ENCODE measurements at places on chromosomes 2 and 18.

- DNase-seq: no peak
Observed at GRCh38 chr2:164642946-164643555, 21.8 kb upstream of the GRB14 start.

DNA sequence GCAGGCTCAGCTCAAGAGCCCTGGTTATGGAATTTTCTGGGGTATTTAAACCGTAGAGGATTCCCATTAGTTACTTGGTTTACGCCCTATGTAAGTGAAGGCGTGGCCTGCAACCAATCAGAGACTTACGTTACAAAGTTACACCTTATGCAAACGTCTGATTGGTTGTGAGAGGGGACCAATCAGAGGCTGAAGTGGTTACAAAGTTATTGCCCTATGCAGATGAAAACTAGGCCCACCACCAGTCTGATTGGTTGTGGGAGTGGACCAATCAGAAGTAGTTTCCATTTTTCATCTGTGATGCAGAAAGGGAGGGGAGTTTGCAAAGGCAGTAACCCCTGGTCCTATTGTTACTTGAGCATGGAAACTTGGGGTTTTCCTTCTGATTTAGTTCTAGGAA, 49.1 kb downstream of the DLGAP1 start:
- no peak for DNase-seq

- no peak for DNase-seq
Observed at GRCh38 chr2:98472132-98472650, 27.5 kb downstream of the INPP4A start.

DNA sequence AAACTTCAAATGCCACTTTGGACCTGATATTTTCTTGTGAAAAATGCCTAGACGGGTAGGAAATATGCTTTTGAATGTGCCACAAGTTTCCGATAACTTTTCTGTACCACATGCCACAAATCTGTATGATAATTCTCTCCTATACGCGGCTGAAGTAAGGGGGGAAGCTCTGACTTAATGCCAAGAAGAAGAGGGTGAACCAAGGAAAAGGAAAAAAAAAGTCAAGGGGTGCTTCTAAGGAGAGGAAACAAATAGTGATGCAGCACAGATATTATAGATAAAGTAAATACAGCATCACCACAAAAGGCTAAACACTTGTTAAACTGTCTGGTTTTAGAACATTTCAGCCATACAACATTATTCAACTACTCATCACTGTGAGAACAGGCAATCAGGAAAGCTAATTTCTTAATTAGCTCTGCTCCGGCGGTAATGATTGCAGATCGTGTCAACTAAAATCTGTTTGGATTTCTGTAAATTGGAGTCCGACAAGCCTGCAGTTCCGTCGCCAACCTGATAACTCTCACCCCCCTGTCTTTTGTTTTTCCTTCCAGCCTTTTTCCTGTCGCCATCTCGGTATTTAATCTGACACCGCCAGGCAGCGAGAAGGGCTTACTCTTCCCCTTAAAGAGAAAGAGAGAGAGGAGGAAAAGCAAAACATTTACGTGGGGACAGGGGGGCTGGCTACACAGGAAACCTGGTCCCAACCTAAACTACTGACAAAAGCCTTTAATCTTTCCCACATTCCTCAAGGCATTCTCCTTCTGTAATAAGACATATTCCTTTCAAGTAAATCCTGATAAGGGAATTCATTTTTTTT, 67.5 kb downstream of the ZEB2 start:
- DNase-seq: no peak

- DNase-seq: no peak
Observed at GRCh38 chr2:115199966-115200365, 757.5 kb downstream of the DPP10 start.

GRCh38 chr2:19349911-19350677, 8.3 kb downstream of the OSR1 start:
- DNase-seq: no peak

DNA sequence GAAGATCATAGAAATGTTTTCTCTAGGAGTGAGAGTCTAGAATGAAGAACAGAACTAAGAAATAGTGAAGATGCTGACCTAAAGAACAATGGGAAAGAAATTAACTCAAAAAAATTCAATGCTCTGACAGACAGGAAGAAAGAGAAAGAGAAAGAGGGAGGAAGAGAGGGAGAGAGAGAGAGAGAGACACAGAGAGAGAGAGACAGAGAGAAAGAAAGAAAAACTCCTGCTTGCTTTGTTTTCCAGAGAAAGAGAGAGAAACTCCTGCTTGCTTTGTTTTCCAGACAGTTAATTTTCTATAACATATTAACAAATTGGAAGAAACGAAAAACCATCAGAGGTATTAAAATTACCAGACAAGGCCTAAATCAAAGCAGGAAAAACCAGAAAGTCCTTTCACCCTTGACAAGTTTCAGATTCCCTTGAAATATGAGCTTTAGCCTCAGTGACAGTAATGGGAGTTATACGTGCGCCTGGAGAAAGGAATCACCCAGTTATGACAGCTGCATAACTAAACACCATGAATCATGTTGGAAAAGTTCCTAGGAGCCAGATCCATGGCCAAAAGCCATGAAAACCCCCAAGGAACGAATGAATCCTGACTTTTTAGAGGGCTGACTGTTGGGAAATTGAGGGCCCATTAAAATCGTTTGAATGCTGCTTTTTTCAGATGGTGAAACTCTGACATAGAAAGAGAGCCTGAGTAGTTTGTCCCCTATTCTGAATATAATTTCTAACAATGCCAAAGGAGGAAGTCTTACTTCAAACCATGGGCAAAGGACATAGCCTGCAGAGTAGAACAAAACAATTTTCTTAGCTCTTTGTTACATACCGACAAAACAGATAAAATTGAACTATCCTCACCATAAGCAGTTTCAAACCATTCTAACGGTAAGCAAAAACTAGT, 228.6 kb upstream of the CHST9 start:
- no peak for DNase-seq

DNA sequence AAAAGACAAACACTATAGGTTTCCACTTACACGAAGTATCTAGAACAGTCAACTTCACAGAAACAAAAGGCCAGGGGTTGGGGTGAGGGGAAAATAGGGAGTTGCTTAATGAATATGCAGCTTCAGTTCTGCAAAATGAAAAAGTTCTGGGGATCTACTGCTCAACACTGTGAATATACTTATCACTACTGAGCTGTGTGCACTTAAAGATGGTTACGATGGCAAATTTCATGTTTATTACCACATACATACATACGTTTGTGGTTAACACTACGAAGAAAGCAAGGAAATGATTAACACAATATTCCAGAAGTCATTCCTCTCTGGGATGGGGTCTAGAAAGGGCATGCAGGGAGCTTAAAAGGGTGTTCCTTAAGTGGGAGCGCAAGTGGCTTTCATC, 19.3 kb downstream of the MBOAT2 start:
- DNase-seq: no peak

- no peak for DNase-seq
Observed at GRCh38 chr18:3814816-3815215, 364.8 kb downstream of the TGIF1 start.

GRCh38 chr2:237491515-237492118, 4.6 kb downstream of the MLPH start:
- DNase-seq: no peak

DNA sequence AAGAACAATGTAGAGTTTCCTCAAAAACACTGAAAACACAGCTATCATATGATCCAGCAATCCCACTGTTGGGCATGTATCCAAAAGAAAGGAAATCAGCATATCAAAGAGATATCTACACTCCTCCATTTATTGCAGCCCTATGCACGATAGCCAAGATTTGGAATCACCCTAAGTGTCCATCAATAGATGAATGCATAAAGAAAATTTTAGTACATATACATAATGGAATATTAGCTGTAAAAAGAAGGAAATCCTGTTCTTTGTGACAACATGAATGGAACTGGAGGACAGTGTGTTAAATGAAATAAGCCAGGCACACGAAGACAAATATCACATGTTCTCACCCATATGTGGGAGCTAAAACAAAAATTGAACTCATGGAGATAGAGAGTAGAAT, 114.5 kb upstream of the FN1 start:
- DNase-seq: no peak

DNA sequence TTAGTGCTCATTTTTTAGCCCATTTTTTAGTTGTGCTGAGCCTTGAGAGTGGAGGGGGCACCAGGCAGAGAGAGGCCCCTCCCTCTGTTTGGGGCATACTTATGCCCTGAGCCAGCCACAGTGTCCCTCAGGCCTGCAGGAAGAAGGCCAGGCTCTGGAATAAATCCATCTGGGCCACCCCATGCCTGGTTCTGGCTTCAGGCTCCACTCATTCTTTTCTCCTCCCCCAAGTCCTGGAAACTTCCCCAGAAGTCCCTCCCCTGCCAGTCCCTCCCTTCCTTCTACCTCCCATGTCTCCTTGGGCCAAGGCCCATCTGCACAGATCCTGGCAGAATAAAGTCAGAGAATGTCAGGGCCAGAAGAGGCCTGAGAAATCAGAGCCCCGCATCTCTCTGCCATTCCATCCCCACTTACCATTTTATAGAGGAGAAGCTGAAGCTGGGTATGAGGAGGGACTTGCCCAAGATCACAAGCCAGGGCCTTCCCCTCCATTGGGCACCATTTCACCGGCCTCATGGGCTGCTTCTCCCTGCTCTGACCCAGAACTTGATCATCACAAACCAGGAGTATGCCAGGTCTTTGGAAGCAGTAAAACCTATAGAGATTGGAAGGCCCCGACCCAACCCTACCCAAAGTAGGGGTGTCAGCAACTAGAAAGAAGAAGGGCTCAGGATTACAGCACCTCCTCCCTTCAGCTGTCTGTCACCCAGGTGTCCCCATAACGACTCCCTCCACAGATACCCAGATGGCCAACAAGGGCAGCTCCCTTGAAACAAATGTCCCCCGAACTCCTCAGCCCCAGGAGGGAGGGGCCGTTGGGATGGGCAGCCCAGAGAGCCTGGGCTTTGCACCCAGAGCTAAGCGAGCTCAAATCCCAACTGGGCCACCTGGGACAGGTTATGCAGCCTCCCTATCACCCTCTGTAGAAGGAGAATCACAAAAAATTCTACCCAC, 108.4 kb downstream of the POLR1A start:
- no peak for DNase-seq

GRCh38 chr18:27202741-27203140, 17.6 kb upstream of the CHST9 start:
- no peak for DNase-seq

GRCh38 chr2:215983581-215984351, 29.6 kb downstream of the MREG start:
- DNase-seq: no peak

DNA sequence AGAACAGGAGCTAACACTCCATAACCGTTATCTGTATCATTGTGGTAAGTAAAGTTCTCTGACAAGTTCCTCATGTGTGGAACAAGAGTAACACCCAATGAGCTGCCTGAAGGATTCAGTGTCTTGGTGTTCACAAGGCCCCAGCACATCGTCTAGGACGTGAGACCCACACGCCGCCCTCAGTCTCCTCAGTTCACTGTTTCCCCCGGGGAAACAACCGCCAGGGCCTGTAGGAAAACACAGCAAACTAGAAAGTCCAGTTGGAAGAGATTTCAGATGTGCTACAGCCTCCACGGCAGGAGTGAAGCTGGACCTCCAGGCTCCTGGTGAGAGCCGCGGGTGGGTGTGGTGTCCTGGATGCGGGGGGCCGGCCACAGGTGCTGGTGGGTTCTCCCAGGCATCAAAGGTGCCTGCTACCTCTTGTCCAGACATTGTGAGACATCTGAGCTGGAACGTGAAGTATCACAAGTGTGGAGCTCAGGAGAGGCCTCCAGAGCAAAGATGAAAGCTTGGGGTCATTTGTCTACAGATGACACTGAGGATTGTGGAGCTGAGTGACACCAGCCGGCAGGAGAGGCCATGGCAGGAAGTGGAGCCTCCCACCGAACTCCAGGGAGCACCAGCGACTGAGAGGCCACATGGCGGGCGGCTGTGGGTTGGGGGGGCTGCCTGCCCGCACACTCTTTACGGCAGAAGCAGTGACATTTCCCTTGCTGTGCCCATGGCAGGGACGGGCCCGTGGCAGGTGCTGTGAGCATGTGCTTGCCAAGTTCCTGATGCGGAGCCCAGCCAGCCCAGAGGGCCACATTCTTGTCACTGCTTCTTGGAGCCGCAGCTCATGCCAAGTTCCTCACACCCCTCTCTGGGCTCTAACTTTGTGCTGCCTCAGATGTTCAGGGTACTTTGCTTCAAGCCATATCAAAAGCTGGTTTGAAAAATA, 131.2 kb downstream of the TMEM18 start:
- no peak for DNase-seq
